ENCODE measurements at places on chromosomes 5 and 9.

DNA sequence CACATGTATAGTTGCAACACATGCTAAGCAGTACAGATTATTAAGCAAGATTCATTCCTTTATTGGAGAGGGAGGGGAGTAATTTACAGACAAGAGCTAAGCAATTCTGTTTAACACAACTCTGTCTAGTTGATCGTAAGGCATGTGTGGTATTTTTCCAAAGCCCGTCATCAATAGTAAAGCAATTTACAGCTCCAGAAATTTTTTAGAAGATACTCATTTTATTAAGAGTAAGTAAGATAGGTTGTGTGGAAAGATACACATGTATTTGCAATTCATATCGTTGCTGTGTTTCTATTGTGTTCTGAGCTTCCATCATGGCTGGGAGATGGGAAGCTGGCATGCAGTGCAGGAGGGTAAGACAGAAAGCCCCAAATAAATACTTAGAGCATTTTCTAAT, 289.2 kb upstream of the TMEM161B start:
- no peak for DNase-seq

GRCh38 chr5:38534156-38534453, 22.3 kb downstream of the LIFR start:
- no peak for DNase-seq

DNA sequence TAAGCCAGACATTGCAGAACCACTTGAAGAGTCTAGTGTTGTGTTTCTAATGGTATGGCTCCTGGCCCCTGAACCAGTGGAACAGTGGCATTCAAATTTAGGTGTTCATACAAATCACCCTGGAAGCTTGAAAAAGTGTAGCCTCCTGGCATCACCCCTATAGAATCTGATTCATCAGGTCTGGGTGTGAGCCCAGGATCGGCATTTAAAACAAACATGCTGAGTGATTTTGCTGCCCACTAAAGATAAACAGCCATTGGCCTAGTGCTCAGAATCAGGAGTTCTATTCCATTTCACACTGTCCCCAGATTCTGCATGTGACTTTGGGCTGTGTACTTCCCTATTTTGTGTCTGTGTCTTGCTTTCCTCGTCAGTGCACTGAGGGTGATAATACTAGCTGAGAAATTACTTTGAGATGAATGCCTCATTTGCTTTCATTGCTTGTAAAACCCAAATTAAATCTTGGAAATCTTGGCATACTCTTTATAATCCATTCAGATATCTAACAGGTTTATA, 241.5 kb upstream of the CLINT1 start:
- DNase-seq, result no peak

GRCh38 chr9:71737455-71737854, 30.9 kb downstream of the CEMIP2 start:
- no peak for DNase-seq

- no peak for DNase-seq
Observed at GRCh38 chr5:132203464-132203818, 24.2 kb downstream of the P4HA2 start.

GRCh38 chr5:30600892-30601291, 592.6 kb upstream of the CDH6 start:
- DNase-seq, result no peak

GRCh38 chr5:78642701-78643100, 5.9 kb downstream of the LHFPL2 start:
- no peak for DNase-seq

GRCh38 chr5:179731791-179732411, 721 bp upstream of the MAML1 start:
- no peak for DNase-seq

GRCh38 chr9:136762915-136763648, 1.2 kb downstream of the LCN15 start:
- no peak for DNase-seq

DNA sequence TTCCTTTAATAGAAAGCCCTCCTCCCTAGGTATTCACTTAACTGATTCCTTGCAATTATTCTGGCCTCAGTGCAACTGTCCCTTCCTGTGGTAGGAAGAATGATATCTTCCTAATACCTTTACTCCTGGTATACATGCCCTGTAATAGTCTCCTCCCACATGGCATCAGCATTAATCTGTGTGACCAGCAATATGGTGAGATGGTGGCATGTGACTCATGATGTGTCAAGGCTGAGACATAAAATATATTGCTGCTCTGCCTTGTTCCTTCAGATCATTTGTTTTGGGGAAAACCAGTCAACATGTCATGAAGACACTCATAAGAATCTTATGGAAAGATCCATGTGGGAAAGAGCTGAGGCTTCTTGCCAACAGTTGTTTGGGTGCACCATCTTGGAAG, 149.1 kb upstream of the TRPM3 start:
- DNase-seq, result no peak

DNA sequence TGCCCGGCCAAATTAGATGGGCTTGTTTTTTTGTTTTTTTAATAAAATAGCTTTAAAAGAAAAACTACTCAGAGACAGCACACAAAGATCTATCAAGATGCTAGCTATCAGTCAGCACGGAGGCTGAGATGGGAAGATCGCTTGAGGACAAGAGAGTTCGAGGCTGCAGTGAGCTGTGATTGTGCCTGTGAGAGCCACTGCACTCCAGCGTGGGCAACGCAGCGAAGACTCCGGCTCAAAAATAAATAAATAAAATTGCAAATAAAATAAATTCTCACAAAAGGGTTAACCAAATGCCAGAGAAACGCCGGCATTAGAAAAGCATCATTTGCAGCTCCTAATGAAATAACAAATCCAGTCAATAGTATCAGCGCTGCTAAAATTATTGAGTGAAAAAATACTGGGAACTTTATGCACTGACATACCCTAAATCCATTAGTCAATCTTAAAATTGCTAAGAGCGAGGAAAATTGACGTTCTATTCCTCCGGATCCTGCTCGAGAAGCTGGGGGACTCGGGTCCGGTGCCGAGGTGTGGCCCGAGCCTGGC, 681 bp downstream of the CPLANE1 start:
- DNase-seq, result no peak

- DNase-seq, result no peak
Observed at GRCh38 chr5:72351376-72351775, 31.2 kb downstream of the PTCD2 start.

DNA sequence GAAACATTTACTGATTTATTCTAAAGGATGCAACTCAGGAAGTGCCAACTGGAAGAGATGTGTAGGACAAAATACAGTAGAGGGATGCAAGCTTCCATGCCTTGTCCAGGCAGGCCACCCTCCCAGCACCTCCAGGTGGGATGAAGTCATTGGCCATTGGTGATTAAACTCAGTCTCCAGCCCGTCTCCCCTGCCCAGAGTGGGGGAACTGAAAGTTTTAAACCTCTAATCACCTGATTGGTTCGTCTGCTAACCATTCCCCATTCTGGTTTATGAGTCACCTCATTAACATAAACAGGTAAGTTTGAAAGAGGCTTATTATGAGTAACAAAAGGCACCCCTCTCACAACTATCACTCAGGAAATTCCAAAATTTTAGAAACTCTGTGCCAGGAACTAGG, 8.1 kb downstream of the TNFAIP8 start:
- no peak for DNase-seq

DNA sequence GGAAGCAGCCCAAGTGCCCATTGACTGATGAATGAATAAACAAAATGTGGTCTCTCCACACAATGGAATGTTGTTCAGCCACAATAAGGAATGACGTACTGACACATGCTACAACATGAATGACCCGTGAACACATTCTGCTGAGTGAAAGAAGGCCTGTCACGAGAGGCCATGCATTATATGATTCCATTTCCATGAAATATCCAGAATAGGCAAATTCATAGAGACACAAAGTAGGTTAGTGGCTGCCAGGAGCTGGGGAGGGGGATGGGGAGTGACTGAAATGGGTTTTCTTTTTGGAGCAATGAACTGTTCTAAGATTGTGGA, 41.4 kb downstream of the BICD2 start:
- DNase-seq, result no peak

All from activated CD8-positive, alpha-beta memory T cell treated with anti-CD3 and anti-CD28 coated beads for 4 hours (primary cell).